Activated gamma-delta T cell treated with Interleukin-2 at 50 U/mL for 16 hours (primary cell): ENCODE measurements at places on chromosomes 1 and 21.
A peak's percentile ranks its signal among the peaks of the same experiment; 100 is the strongest.

DNA sequence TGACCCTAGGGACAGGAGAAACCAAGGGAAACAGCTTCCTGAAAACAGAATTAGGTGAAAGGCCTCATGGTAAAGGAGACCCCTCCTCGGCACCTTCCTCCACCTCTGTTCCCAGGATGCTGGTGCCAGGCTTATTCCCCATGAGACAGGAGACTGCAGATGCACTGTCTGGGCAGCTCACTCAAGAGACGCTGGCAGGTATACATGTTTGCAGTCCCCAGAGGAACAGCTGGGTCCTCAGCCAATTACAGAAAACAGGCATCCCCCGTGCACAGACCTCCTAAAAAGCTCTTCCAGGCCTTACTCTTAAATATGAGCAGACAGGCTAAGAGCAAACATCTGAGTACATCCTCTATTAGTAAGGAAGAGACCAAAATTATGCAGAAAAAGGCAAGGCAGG lies 6.5 kb downstream of the CCSAP start:
- no peak for DNase-seq

DNA sequence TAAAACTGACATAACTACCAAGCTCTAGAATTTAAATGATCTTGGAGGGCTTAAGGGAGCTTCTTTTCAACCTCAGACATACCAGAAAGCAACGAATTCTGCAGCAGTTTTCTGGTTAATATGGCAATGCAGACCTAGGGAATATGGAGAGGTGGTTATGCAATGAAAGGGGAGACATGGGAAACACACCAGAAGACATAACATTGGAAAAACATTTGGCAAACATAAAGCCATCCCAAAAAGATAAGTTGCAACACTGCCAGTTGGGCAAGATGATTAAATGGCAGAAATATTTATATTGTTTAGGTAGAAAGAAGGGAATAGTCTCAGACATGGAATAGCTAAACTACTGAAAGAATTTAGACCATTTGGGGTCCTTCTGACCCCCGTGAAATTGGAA lies 104.5 kb downstream of the KCNJ6 start:
- no peak for DNase-seq

GRCh38 chr1:21664806-21665588 lies 4.2 kb downstream of the RAP1GAP start:
- DNase-seq, result no peak

DNA sequence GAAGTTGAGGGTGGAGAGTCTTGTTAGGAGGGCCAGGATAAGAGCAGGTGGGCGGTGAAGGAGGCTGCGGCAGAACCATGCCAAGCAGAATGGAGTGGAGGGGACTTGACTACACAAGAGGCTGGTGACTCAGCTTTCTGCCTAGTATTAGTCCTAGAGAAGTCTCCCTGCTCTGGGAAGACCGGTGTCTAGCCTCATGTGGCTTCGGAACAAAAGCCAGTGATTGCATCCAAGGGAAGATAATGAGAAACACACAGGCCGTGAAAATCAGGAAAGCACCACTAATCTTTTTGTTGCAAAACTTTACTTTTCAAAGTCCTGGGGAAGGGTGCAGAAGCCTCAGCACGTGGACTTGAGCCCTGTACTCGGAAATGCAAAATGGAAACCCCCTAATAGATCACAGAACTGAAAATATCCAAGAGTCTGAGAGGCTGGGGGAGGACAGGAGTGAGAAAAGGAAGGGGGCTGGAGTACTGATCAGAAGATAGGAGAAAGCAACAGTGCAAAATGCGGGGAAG lies 31.4 kb downstream of the DDR2 start:
- no peak for DNase-seq

DNA sequence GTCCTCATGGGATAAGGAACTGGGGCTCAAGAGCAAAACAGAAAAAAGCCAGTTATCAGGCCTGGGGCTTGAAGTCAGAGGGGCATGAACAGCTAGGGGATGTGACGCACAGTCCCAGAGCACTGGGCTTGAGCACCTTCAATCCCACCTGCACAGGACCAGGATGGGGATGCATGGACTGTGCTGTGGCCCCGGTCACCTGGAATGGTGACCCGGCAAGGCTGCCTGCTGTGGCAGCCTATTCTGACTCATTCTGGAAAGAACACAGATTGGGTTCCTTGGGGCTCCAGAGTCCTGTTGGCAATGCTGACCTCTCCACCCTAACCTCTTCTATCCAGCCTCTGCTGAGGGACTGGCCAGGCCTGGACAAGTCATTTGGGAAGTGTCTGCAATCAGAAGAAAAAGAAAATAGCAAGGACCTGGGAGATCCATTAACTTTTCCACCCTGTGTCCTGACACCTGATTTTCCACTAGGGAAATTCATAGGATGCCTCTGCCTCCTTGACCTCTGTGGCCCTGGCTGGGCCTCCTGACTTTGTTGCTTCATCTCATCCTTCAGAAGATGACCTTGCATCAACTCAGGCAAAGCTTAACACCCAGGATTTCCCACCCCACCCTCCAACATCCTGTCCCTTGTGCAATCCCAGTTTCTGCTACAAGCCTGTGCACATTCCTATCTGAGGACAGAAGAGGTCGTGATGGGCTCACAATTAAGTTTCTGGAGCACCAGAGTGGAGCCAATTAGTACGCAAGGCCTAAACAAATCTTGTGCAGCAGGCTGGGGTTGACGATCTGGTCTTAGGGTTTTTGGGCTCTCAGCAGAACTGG lies 17.9 kb upstream of the FMOD start:
- DNase-seq, result no peak

DNA sequence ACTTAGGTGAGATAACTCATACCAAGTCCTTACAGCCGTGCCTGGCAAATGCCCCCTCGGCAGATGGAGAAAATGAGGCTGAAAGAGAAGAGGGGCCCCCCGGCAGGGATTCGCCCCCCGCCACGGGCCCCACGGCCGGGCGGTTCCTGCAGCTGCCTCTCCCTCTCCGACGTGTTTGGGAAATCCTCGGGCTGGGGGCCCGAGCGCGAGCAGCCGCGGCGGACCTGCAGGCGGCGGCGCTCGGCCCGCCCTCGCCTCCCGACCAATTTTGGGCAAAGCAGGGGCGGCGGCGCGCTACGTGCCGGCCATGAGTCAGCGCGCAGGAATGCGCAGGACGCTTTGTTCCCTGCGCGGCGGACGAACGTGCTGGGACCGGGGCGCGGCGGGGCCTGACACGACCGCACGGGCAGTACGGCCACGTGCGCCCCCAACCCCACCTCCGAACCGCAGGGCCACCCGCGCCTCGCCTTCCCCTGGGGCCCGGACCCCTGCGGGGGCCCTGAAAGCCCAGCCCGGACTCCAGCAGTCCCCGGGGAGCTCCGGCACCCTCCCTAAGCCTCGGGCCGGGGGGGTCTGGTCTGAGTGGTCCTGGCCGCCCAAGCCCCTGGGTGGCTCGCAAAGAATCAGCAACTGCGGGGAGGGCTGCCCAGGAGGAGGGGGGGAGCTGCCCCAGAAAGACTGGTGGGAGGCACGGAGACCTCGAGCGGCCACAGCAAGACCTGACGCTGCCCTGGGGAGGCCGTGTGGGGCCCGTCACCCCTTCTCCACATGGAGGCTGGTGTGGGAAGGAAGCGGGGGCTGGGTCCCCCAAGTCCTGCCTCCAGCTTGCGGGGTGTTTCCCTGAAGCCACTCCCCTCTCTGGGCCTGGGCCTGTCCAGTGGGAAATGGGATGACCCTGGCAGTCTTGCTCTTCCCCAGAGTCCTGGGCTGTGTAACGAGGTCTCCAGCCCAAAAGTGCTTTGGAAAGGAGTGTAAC lies 11.9 kb upstream of the EDN2 start:
- no peak for DNase-seq

DNA sequence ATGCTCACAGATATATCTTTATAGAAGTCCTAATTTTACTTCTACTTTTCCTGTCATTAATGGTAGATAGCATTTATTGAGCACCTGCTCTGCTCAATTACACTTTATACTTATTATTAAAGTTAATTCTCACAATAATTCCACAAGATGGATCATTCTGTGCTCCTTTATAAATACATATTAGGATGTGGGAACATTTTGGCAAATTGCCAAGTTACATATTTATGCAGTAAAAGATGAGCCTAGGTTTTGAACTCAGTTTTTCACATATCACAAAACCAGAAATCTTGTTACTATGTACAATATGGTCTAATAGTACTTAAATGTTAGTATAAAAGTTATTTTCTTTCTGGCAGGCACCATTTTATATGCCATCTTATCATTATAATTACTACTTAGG lies 895.0 kb upstream of the B3GALT2 start:
- no peak for DNase-seq

DNA sequence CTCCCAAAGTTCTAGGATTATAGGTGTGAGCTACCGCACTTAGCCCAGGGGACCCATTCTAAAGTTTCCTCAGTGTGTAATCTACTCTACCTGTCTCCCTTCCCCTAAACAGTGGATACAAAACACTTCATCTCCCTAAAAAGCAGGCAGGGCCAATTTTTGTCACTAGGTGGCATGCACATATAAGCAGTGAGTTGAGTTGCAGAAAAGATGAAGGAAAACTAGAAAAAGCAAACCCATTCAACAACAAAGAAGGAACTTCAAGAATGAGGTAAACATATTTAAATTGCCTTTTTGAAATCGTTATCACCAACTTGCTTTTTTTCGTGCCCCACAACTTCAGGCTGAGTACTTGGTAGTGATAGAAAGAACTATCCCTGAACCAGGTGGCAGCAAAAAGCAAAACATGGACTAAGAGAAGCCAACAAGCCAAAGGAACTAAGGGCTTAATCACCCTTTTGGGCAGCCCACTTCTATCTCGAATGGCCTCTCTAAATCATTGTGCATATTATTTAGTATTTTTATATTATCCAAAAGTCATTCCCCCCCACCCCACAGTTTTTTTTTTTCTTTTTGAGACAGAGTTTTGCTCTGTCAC lies 19.7 kb upstream of the ALDH9A1 start:
- DNase-seq, result peak; percentile 6

GRCh38 chr1:30219675-30220074 lies 503.7 kb downstream of the MATN1 start:
- no peak for DNase-seq
